Central memory CD4-positive, alpha-beta T cell (primary cell): ENCODE measurements at places on chromosomes 7 and 10.

DNA sequence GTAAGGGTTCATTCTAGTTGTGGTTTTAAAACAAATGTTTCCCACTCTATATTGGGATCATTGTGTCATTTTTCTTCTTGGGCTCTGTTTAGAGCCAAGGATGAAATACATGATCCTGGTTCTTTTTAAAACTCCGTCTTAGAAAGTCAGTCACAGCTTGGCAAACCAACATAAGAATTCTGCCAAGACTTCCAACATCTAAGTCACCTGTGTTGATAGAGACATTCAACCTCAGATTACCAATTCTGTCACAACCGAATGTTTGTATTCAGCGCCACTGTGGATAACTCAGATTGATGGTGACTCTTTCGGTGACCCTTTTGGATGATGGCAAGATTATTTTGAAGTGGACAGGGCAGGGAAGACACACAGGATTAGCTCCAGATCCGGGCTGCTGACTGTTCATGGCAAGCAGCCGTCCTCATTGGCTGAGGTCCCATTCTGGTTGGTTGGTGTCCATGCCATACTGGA is 255.4 kb downstream of the ARHGAP21 start:
- no peak for DNase-seq

DNA sequence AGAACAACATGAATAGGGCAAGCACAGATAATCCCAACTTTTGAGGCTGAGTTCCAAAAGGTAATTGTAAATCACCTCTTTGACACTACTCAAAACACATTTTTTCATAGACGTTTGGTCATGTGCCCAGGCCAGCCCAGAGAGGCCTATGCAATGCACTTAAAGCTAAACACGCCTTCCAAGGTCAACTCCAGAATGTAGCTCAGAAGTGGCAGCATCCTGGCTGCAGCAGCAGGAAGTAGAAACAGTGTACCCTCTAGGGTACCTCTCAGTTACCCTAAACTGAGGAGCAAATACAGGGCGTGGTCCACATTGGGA is 58.7 kb downstream of the OSBPL3 start:
- DNase-seq: no peak

GRCh38 chr7:3259711-3260400 is 41.2 kb upstream of the SDK1 start:
- no peak for DNase-seq

DNA sequence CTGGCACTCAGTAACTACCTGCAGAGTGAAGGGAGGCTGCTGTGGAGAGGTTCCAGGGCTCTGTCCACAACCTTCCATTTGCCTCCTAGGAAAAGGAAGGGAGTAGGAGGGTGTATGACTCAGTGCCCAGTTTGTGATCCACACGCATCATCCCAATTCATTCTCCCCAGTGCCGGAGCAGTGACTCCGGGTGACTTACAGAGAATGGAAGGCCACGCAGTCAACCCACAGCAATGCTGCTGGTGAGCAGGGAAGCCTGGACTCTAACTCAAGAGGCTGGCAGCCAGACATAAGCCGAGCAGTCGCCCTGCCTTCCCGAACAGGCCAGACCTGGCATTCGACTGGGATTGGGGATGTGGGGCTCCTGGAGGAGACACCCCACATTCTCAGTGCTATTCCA is 139.9 kb downstream of the SH3PXD2A start:
- DNase-seq: no peak

- DNase-seq: no peak
Observed at GRCh38 chr10:100747456-100748230, 2.3 kb downstream of the PAX2 start.
